ENCODE measurements at places on chromosomes 2 and 18.

- H3K27ac ChIP-seq: peak overlapping the region; percentile 73
- peak overlapping the region; percentile 85 for H3K4me3 ChIP-seq
- H3K36me3 ChIP-seq: peaks cover 33% of the 10 kb centered on the region
- H3K4me1 ChIP-seq: peaks cover 8% of the 10 kb centered on the region
- DNase-seq: peak; percentile 47
- no peaks in the 10 kb centered on the region for H3K27me3 ChIP-seq
Measured at GRCh38 chr2:119367472-119368099, 809 bp downstream of the DBI start.

- no peak overlapping the region for H3K27ac ChIP-seq
- peaks cover 4% of the 10 kb centered on the region for H3K4me1 ChIP-seq
- H3K27me3 ChIP-seq: no peaks in the 10 kb centered on the region
- no peak overlapping the region for H3K4me3 ChIP-seq
Measured at GRCh38 chr2:40148334-40148733, 303.6 kb downstream of the SLC8A1 start.

DNA sequence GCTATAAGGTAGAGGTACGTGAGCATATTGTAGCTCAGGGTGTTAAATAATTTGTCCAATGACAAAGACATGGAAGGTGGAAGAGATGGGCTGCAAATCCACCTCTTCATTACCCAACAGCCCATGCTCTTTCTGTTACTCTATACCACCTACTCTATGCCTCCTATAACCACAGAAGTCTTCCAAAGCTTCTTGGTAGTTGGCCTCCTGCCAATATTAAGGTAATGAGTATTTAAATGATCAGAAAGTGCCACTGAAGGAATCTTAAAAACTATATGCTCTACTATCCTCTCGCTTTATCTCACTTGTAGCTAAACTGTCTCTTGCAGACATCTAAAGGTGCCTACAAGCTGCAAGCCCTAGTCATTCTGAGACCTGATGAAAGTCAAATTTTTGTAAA is 41.1 kb downstream of the SULT1C2 start:
- no peak for DNase-seq
- H3K27ac ChIP-seq: no peak overlapping the region
- no peaks in the 10 kb centered on the region for H3K36me3 ChIP-seq
- H3K4me1 ChIP-seq: no peaks in the 10 kb centered on the region

DNA sequence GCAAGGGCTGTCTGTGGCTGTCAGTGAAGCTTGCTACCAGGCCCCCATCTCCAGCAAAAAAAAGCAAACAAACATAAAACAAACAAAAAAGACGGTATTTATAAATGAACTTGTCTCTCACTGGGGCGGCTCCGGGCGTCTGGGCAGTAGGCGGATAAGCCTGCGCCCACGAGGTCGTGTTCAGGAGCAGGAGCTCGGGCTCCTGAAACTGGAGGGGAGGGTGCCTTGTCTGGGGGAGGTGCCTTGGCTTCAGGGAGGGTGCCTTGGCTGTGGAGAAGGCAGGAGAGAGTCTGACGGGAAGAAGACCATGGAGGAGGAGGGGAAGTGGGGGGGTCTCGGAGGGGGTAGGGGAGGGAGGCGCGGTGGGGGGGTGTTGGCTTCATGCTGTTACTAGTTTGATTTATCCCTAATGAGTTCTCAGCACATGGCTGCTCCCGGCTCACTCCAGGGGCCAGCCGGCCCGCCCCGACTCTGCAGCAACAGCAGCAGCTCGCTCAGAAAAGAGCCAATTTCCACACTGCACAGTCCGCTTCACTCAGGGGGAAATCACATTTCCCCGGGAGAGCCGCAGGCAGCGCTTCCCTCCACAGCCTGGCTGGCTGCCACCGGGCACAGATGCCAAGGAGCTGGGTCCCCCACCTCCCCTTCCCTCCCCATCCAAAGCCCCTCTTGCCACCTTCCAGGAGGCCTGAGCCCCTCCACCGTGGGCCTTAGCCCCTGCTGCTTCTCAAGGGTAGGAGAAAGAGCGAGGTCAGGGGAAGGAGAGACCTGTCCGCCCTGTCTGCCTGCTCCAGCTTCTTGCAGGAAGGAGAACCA is 38.7 kb downstream of the PSD4 start:
- no peak for DNase-seq
- no peaks in the 10 kb centered on the region for H3K36me3 ChIP-seq
- no peaks in the 10 kb centered on the region for H3K27me3 ChIP-seq
- H3K4me3 ChIP-seq: no peak overlapping the region
- H3K4me1 ChIP-seq: peaks cover 15% of the 10 kb centered on the region

DNA sequence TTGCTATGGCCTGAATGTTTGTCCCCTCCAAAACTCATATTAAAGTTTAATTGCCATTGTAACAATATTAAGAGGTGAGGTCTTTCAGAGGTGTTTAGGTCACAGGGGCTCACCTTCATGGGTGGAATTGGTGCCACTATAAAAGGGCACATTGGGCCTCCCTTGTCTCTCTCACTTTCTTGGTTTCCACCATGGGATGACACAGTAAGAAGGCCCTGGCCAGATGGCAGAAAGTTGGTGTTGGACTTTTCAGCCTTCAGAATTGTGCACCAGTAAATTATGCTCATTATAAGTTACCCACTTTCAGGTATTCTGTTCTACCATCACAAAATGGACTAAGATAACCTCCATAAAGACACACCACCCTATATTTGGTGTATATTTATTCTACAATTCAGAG is 102.1 kb downstream of the KLHL14 start:
- peaks cover 28% of the 10 kb centered on the region for H3K36me3 ChIP-seq
- H3K4me1 ChIP-seq: no peaks in the 10 kb centered on the region
- DNase-seq: no peak

- no peak overlapping the region for H3K27ac ChIP-seq
- no peaks in the 10 kb centered on the region for H3K36me3 ChIP-seq
- H3K27me3 ChIP-seq: no peaks in the 10 kb centered on the region
- DNase-seq: no peak
- no peak overlapping the region for H3K4me3 ChIP-seq
Measured at GRCh38 chr18:5662586-5663090, 118.8 kb upstream of the EPB41L3 start.

GRCh38 chr2:85765081-85765731 is 11.4 kb downstream of the ATOH8 start:
- H3K4me1 ChIP-seq: peaks cover 38% of the 10 kb centered on the region
- peak overlapping the region; percentile 60 for H3K4me3 ChIP-seq
- H3K27ac ChIP-seq: peak overlapping the region; percentile 91
- H3K27me3 ChIP-seq: no peaks in the 10 kb centered on the region
- DNase-seq: peak; percentile 92

DNA sequence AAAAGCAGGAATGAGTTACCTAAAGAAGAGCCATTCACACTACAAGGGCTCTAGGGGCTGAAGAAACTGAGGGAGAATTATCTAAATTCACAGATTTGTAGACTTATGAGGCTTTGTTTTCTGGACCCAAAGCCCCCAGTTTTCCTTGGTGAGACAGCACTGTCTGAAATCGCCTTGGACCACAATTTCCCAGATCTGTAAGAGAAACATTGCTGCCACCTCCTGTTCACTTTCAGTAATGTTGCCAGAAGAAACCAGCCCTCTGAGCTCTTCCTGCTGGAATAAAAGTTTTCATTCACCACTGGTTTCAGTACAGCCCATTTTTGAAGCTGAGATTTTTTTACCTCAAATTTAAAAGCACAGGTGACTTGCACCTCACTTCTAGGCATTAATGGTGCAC is 169.2 kb downstream of the CDH20 start:
- no peak overlapping the region for H3K27ac ChIP-seq
- H3K36me3 ChIP-seq: no peaks in the 10 kb centered on the region
- no peaks in the 10 kb centered on the region for H3K4me1 ChIP-seq
- DNase-seq: peak; percentile 51
- H3K27me3 ChIP-seq: no peaks in the 10 kb centered on the region

GRCh38 chr2:3377279-3377611 is 373 bp downstream of the EIPR1 start:
- H3K27me3 ChIP-seq: no peaks in the 10 kb centered on the region
- H3K4me3 ChIP-seq: peak overlapping the region; percentile 77
- peaks cover 7% of the 10 kb centered on the region for H3K4me1 ChIP-seq

DNA sequence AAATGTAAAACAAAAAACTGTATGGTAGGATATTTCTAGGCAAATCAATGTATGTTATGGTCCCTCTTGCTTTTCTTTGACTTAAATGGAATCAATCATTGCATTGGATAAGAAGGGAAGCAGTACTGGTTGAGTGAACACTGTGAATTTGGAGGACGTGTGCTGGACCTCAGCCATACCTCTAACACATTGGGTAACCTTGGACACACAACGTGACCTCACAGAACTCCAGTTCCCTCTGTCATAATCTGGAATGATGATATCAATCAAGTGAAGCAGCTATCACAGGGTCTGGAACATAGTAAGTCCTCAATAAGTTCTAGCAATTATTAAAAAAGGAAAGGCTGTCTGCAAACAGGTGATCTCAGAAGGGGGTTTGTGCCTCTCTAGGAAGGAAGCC is 474.9 kb upstream of the TCF4 start:
- no peak overlapping the region for H3K4me3 ChIP-seq
- peaks cover 5% of the 10 kb centered on the region for H3K4me1 ChIP-seq
- no peaks in the 10 kb centered on the region for H3K36me3 ChIP-seq
- no peak for DNase-seq
- H3K27ac ChIP-seq: no peak overlapping the region

GRCh38 chr2:127196549-127196948 is 23.6 kb downstream of the CYP27C1 start:
- H3K4me3 ChIP-seq: no peak overlapping the region
- no peak for DNase-seq
- H3K4me1 ChIP-seq: no peaks in the 10 kb centered on the region
- no peaks in the 10 kb centered on the region for H3K27me3 ChIP-seq

- no peaks in the 10 kb centered on the region for H3K27me3 ChIP-seq
- no peaks in the 10 kb centered on the region for H3K36me3 ChIP-seq
- H3K4me3 ChIP-seq: no peak overlapping the region
- no peak for DNase-seq
- no peaks in the 10 kb centered on the region for H3K4me1 ChIP-seq
Measured at GRCh38 chr18:44181951-44182747, 498.5 kb upstream of the SETBP1 start.

DNA sequence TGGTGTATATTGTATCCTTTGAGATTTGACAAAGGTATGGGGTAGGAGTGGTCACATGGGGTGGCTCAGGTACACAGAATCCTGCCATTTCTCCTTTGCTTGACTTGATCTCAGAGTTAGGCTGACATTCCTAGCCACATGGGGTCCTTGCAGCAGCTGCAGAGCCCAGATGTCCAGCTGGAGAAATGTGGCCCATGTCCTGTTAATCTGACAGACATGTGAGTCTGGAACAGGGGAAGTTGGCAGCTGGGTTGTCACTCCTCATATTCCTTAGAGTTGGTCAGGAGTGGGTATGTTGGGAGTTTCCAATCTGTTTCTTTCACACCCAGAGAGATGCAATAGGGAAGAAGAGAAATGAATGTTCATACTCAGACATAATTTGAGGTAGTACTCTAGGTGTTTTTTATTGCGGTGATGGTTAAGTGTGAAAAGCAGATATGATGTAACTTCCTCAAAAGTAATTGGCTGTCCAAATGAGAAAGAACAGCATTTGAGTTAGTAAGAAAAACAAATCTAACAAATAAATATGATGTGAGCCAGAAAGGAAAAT is 402.6 kb upstream of the MEIS1 start:
- H3K4me1 ChIP-seq: no peaks in the 10 kb centered on the region
- no peak overlapping the region for H3K27ac ChIP-seq
- H3K27me3 ChIP-seq: no peaks in the 10 kb centered on the region
- no peak overlapping the region for H3K4me3 ChIP-seq
- no peak for DNase-seq

DNA sequence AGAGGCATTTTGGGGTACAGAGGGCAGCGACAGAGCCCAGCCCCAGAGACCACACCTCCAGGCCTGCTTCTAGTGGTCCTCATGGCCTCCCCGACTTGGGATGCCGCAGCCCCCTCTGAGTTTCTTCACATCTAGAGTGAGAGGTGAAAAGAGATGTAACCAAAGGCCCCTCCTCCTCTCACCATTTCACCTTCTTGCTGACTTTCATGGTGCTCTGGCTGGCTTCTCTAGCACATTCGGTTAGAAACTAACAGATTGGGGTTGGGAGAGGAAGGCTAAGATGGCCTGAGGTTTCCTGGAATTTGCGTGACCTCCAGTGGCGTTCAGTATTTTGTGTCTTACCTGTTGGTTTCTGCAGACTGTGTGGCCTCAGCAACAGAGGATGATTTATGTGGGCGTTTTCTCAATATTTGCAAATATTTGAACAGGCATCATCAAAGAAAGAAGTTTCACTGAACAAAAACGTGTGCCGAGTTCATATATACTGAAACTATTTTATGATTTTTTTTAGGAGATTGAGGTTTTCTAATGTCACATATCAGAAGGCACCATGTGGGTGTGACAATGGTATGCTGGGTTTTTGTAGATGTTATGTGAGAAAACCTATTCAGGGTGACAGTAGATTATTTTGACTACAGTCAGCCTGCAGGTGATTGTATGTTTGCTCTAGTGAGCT is 69.9 kb upstream of the BCL2L11 start:
- DNase-seq: no peak
- H3K4me3 ChIP-seq: no peak overlapping the region
- H3K27ac ChIP-seq: no peak overlapping the region

- H3K4me3 ChIP-seq: no peak overlapping the region
- no peaks in the 10 kb centered on the region for H3K36me3 ChIP-seq
- no peak overlapping the region for H3K27ac ChIP-seq
- H3K4me1 ChIP-seq: no peaks in the 10 kb centered on the region
Measured at GRCh38 chr2:237886685-237887481, 27.5 kb downstream of the RAMP1 start.

DNA sequence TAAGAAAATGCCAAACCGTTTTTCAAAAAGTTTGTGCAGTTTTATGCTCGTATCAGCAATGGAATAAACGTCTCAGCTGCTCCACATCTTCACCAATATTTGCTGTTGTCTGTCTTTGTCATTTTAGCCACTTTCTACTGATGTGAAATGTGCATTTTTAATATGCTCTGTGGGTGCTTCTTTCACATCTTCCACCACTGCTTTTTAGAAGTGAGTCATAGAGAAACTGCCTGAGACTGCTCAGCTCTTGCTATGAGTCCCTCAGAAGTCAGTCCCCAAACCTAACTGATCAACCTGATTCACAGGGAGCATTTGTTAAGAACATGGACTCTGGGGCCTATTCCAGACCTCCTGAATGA is 41.0 kb upstream of the EPC2 start:
- no peak overlapping the region for H3K27ac ChIP-seq
- H3K4me1 ChIP-seq: peaks cover 2% of the 10 kb centered on the region

- H3K27ac ChIP-seq: no peak overlapping the region
- peaks cover 2% of the 10 kb centered on the region for H3K4me1 ChIP-seq
- H3K27me3 ChIP-seq: no peaks in the 10 kb centered on the region
- DNase-seq: no peak
- H3K36me3 ChIP-seq: peaks cover 77% of the 10 kb centered on the region
Measured at GRCh38 chr2:73253901-73254300, 19.8 kb downstream of the CCT7 start.

- DNase-seq: no peak
- no peaks in the 10 kb centered on the region for H3K4me1 ChIP-seq
- H3K4me3 ChIP-seq: no peak overlapping the region
Measured at GRCh38 chr2:147623328-147623727, 221.5 kb upstream of the ACVR2A start.

GRCh38 chr18:59631583-59632181 is 65.5 kb downstream of the CCBE1 start:
- no peaks in the 10 kb centered on the region for H3K36me3 ChIP-seq
- peaks cover 8% of the 10 kb centered on the region for H3K4me1 ChIP-seq
- no peaks in the 10 kb centered on the region for H3K27me3 ChIP-seq
- no peak overlapping the region for H3K27ac ChIP-seq
- no peak overlapping the region for H3K4me3 ChIP-seq
- DNase-seq: peak; percentile 49

Data from neuronal stem cell (in vitro differentiated cells).